ENCODE measurements at places on chromosomes 6 and 20.

GRCh38 chr6:26094036-26094435, 6.8 kb downstream of the HFE start:
- no peak for DNase-seq

GRCh38 chr6:41799559-41799911, 12.0 kb downstream of the TOMM6 start:
- no peak for DNase-seq

GRCh38 chr20:32231847-32232246, 24.2 kb downstream of the POFUT1 start:
- no peak for DNase-seq

- no peak for DNase-seq
Observed at GRCh38 chr6:26202201-26202611, 115.0 kb downstream of the HFE start.

DNA sequence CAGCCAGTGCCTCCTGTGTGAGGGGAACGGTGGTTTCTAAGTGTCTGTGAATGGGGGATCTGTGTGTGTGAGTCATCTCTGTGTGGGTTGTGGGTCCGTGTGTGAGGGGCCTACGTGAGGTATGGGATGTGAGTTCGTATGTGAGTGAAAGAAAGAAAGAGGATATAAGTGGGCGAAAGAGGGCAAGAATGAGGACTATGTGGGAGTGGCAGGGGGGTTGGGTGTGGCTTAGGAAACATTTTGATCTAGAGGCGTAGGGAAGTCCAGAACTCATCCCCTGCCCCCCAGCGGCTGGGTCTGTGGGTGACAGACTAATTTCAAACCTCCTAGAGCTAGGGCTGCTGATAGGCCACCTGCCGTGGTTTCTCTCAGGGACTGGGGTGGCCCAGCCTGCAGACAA, 35.5 kb downstream of the DHX35 start:
- no peak for DNase-seq

- no peak for DNase-seq
Observed at GRCh38 chr6:98909236-98909635, 38.5 kb downstream of the FBXL4 start.

DNA sequence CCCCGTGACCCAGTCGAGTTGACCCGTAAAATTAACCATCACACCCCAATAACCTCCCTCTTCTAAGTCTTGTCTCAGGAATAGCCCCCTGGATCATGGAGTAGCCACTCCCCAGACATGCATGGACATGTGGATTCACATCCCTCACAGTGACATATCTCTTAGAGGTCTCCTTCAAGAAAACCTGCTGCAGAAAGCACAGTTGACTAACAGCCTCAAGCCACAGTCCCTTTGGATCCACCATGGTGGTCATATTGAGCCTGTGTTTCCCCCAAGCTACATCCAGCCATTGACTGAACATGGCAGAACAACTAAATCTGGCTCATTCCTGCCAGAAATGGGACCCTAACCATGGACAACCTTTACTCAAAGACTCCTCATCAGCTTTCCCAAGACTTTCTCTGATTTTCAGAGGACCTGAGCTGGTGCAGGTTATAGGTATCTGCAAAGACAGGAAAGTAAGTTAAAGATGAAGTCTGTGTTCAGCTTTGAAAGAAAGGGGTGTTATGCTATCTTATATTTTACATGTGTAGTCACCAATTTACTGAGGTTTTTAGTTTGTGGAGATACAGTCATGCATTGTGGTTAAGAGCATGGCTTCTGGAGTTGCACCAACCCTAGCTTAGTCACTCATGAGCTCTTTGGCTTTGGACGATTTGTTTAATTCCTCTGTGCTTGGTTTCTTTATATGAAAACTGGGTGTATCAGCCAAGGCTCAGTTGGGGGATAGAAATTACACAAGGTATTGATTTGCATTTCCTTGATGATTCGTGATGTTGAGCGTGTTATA, 219.1 kb downstream of the MYLK4 start:
- DNase-seq = peak; percentile 77

DNA sequence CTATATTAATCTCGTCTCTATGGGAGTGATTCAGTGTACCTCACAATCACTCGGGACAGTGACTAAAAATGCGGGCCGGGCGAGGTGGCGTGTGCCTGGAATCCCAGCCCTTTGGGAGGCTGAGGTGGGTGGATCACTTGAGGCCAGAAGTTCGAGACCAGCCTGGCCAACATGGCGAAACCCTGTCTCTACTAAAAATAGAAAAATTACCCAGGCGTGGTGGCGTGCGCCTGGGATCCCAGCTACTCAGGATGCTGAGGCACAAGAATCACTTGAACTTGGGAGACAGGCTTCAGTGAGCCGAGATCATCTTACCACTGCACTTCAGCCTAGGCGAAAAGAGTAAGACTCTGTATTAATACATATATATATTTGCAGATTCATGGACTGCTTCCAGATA, 17.4 kb downstream of the POPDC3 start:
- no peak for DNase-seq

DNA sequence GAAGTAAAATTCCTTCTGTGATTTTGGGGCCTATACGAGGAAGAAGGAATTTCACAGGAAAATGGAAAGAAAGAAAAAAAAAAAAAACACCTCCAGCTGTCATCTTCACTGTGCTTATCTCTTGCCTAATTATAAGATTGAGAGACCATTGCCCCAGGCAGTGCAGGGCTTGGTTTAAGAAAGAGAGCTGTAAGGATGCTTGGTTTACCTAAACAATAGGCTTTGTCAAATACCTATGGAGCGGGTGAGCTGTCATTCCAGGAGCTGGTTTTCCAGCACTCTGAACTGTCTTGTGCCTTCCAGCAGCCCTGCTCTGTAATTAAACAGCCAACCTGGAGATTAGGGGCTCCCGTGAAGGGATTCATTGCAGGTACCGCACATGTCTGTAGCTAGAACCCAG, 137.8 kb downstream of the EDN3 start:
- no peak for DNase-seq

- no peak for DNase-seq
Observed at GRCh38 chr6:137602313-137603197, 108.4 kb upstream of the OLIG3 start.

DNA sequence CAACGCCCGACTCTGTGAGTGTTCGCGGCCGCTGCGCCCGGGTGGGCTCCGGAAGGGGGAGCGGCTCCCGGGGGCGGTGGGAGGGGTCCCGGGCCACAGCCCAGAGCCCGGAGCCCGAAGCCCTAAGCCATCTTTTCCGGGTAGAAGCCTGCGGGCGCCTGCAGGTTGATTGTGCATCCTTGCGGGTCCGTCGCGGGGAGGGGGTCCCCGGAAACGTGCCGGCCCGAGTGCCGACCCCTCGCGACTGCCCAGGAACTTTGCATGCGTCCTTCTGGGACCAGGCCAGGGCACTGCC, 413 bp downstream of the PTPRA start:
- no peak for DNase-seq

DNA sequence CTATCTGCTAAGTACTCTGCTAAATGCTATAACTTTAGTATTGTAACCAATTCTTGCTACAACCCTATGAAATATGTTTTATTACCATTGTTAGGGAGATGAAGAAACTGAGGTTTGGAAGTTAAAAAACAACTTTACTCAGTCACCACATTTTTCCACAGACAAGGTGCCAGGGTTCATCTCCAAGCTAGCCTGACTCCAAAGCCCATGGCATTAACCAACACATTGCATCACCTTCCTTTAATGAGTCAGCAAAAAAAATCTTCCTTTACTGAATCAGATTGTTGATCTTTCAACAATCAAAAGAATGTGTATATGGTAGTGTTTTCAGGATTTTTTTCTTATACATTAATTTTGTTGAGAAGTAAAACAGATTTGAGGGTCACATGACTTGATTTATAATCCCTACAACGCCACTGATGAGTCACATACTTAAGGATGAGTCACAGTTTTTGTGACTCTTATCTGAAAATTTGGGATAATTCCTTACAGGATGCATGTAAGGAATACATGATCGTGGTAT, 41.5 kb downstream of the MAN1A1 start:
- peak; percentile 52 for DNase-seq

GRCh38 chr20:10381477-10381876, 52.5 kb downstream of the MKKS start:
- no peak for DNase-seq

DNA sequence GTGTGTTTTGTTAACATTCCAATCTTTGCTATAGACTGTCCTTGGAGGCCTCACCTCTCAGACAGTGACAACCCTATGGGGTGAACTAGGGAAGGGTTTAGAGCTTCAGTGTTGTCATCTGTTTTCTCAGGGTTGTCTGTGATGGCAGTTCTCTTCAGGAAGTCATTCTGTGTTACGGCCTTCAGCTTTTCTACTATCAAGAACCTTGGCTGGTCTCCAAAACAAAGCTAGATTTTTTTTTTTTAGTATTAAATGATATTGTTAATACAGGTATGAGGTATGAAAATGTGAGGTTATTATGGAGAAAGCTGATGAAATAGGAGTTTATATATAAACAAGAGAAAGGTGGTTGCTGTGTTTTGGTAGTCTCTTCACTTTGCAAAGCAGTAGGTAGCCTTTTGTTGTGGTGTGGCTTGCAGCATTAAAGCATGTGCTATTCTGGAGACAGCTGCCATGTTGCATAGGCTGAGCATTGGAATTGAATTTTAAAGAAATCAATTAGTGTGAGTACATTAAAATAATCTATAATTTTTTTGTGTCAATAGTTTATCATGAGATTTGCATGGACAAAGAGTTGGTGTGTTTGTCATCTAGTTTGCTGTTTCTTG, 162.6 kb downstream of the CARMIL1 start:
- DNase-seq = no peak

GRCh38 chr20:11103866-11104265, 430.1 kb upstream of the JAG1 start:
- no peak for DNase-seq

DNA sequence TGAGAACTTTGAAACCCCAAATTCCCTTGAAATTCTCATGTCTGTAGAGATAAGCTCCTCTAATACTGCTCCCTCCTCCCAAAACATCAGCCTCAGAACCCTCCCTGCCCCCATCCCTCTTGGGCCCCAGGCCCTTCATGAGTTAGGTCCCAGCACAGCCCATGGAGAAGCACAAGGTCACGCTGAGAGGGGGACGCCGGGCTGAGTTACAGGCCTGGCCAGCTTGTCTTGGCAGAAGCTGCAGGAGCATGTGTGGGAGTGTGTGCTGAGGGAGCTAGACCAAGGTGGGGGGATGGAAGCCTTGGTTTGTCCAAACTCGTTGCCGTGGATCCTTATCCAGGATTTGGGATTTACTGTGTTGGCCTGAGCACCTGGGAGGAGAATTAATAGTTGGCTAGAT, 8.5 kb upstream of the PTCRA start:
- no peak for DNase-seq

GRCh38 chr6:25834950-25835349, 3.1 kb upstream of the SLC17A1 start:
- DNase-seq = no peak

- no peak for DNase-seq
Observed at GRCh38 chr6:87104667-87105066, 9.8 kb upstream of the CGA start.

DNA sequence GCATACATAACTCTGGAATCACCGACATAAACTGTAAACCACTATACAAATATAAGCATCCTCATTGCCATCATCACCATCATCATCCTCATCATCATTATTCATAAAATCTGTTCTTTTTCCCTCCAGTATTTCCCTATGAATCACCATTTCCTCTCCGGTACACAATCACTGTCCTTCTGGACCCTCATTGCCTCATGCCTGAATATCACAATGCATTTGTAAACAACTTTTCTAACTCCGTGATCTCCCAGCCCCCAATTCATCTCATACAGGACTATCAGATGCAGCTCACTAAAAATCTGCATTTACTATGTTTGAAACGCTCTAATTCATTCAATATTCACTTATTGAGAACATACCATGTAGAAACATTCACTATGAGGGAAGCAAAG, 339.7 kb downstream of the TBC1D32 start:
- DNase-seq = no peak

GRCh38 chr6:38593998-38594665, 45.6 kb downstream of the BTBD9 start:
- DNase-seq = no peak

GRCh38 chr6:125258651-125259353, 43.0 kb downstream of the HDDC2 start:
- DNase-seq = no peak

DNA sequence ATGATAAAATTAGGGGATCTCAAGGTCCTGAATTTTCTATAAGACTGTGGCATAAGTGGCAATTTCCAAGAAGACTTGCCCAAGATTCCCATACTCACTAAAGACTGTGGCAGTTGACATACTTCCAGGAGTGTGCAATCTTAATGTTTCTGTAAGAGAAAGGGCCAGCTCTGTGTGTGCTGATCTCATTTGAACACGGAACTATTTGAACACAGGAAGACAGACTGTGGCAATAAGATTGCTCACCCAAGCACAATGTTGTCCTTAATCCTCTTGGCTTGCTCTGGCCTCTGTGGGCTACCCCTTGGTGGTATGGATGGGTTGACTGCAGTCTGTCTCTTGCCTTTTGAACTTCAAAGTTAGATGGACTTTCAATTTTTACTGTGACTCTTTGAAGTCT, 151.4 kb downstream of the PHF3 start:
- DNase-seq = no peak

DNA sequence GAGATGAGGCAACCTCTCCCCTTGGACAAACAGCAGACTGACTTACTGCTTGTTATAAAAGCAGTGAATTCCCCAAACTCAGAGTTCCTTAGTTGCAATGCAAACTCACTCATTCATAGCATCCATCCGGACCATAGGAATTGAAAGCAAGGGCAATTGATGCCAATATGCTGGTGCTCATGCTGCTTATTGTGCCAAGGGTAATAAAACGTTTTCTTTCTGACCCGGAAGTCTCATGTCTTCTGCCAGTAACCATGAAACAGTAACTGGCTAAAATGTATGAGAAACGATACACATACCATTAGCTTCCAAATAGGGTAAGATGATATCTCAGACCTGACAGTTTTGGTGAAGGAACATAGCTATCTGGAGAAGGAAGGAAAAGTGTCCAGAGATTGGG, 18.1 kb downstream of the PRKN start:
- DNase-seq = no peak

- DNase-seq = no peak
Observed at GRCh38 chr20:44746367-44747165, 901 bp downstream of the KCNK15 start.

DNA sequence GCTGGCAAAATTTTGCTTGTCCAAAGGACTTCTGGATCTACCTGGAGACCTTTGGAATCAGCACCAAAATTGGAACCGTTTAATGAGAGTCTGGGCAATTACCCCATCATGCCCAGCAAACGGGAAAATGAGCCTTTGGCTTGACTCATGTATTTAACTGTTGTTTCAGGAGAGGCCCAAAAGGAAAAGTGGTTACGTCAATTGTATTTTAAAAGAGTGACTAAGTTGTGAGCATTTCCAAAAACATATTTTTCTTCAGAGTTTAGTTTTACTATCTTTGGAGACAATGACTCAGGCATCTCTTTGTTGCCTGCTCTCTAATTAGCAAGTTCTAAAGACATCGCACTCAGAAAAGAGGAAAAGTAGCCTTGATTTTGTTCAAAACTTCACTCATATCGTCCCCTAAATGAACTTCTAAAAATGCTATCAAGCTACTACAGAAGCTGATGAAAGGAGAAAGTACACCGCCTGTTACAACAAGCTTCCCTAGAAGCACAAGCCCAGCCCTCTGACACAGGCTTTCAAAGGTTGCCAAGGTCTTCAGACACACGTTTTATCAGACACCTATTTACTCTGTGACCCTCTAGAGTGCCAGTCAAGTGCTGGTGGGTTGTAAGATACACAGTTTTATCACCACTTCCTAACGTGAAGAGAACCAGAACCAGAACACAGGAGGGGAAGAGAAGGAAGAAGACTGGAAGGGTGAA, 146.2 kb downstream of the TBX18 start:
- peak; percentile 57 for DNase-seq
